ENCODE measurements at places on chromosomes 12 and 14.

GRCh38 chr14:97361958-97362357 is 564.8 kb downstream of the VRK1 start:
- H3K4me3 ChIP-seq, result no peak overlapping the region
- H3K27ac ChIP-seq, result no peak overlapping the region
- H3K27me3 ChIP-seq, result no peaks in the 10 kb centered on the region
- no peak for DNase-seq
- H3K4me1 ChIP-seq, result no peaks in the 10 kb centered on the region

DNA sequence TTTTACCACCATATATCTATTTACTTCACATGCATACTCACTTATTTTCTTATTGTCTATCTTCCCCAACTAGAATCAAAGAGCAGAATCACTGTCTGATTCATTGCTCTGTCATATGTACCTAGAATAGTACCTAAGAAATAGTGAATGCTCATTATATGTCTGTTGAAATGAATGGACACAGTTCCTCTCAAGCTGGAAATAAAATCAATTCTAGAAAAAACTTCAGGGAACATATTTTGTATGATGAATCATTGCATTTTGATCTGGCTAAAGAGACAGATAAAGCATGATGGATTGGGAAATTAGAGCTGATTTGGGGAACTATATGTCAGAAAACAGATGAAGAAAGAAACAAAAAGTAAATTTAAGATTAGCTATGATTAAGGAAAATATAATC is 623.3 kb downstream of the C12orf50 start:
- H3K36me3 ChIP-seq, result no peaks in the 10 kb centered on the region
- H3K4me1 ChIP-seq, result no peaks in the 10 kb centered on the region
- no peak overlapping the region for H3K27ac ChIP-seq
- H3K4me3 ChIP-seq, result no peak overlapping the region

DNA sequence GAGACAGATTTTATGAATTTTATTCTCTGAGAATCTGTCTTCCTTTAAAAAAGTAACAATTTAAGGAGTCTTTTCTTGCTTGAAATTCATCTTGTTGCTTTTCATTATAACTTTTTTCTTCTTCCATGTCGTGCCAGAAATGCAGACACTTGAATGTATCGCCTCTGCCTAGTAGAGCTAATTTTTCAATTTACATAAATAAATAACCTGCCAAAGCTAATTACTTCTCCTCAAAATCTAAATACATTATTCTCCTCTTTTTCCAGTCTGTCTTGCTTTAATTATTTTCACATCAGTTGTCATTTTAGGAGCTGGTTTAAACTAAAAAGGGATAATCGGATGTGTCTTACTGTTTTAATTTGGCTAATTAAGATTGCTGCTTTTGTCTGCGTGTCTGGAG is 711.1 kb upstream of the SEL1L start:
- H3K27me3 ChIP-seq, result no peaks in the 10 kb centered on the region
- no peak overlapping the region for H3K27ac ChIP-seq
- H3K36me3 ChIP-seq, result no peaks in the 10 kb centered on the region

GRCh38 chr14:70901269-70901668 is 6.0 kb upstream of the PCNX1 start:
- no peaks in the 10 kb centered on the region for H3K27me3 ChIP-seq
- peaks cover 3% of the 10 kb centered on the region for H3K4me1 ChIP-seq
- H3K27ac ChIP-seq, result no peak overlapping the region
- DNase-seq, result no peak

DNA sequence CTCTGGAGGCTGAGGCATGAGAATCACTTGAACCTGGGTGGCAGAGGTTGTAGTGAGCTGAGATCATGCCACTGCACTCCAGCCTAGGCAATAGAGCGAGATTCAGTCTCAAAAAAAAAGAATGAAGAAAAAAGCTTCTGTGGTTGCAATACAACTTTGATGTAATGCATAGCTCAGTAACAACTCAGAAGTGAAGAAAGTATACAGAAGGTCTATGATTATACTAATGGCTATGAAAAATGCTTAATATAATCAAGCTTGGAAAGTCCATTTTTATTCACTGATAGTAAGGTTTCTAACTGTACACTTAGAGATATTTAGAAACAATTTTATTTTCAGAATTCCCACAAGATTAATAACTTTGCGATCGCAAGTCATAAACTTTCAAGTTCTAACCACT is 88.2 kb upstream of the FRMD6 start:
- no peak overlapping the region for H3K4me3 ChIP-seq
- H3K27ac ChIP-seq, result no peak overlapping the region
- no peak for DNase-seq
- no peaks in the 10 kb centered on the region for H3K4me1 ChIP-seq
- no peaks in the 10 kb centered on the region for H3K27me3 ChIP-seq

DNA sequence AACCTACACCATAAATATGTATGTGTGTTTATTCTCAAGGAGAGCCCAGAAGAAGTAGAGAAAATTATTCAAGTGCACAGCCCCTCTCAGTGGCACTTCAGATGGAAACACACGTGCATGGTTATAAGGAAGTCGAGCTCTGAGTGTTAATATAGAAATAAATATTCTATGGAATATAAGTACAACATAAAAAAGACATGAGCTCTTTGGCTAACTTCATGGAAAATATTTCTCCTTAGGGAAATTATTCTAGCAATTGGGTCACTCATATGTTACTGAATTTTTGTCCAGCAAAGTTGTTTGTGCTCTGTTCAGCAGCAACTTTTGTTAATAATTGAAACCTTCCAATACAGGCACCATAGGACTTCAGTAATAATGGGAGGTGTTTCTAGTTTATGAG is 939.0 kb downstream of the LRFN5 start:
- no peak overlapping the region for H3K4me3 ChIP-seq
- H3K36me3 ChIP-seq, result no peaks in the 10 kb centered on the region
- H3K4me1 ChIP-seq, result no peaks in the 10 kb centered on the region
- DNase-seq, result no peak

- no peaks in the 10 kb centered on the region for H3K36me3 ChIP-seq
- no peaks in the 10 kb centered on the region for H3K4me1 ChIP-seq
- H3K27me3 ChIP-seq, result no peaks in the 10 kb centered on the region
- H3K4me3 ChIP-seq, result no peak overlapping the region
- no peak overlapping the region for H3K27ac ChIP-seq
These were observed 3.5 kb downstream of the AICDA start for GRCh38 chr12:8609061-8609570.

GRCh38 chr14:52863334-52863700 is 71.9 kb upstream of the GNPNAT1 start:
- H3K36me3 ChIP-seq, result no peaks in the 10 kb centered on the region
- H3K4me1 ChIP-seq, result no peaks in the 10 kb centered on the region
- H3K27me3 ChIP-seq, result no peaks in the 10 kb centered on the region
- no peak overlapping the region for H3K27ac ChIP-seq
- no peak overlapping the region for H3K4me3 ChIP-seq

GRCh38 chr12:68667291-68667690 is 19.5 kb upstream of the NUP107 start:
- no peak overlapping the region for H3K4me3 ChIP-seq
- H3K27ac ChIP-seq, result no peak overlapping the region
- no peaks in the 10 kb centered on the region for H3K27me3 ChIP-seq

Measured in testis (tissue), 5 donors.